ENCODE measurements at places on chromosomes 16 and 17. TPM values are rescaled to one million over a fixed set of nuclear protein-coding genes. Genes with fewer than 3 reads are reported as not detected.

DNA sequence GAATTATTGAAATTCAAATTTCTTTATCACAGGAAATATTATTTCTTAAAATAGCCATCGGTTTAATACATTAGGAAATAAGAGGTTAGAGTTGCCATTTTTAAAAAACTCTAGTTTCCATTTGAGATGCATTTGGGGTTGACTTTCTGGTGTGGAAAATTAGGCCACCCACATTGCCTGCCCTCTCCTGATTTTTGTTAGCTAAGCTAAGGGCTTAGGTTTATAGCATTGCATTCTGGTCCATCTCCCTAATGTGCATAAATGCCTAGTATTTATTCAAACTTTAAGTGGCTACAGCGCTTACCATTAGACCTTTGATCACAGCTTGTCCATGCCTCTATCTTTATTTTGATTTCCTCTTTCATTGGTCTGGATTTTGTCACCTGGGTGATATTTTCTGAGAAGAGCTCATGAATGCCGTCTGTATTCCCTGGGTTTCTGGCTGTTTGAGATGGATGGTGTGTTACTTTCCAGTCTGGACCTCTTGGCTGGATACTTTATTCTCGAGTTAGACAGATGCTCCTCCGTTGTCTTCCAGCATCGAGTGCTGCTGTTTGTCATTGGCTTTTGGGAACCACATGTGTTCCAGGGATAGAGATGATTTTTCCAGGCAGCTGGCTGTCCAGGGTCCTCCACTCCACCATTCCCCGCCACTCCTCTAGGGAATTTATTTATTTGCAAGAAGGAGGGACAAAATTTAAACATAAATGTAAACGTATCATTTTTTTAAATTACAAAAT is 120.3 kb downstream of the KATNIP start:
- no peaks in the 10 kb centered on the region for H3K27me3 ChIP-seq
- no peak for DNase-seq
- H3K4me1 ChIP-seq: no peaks in the 10 kb centered on the region
- no peaks in the 10 kb centered on the region for H3K36me3 ChIP-seq
- H3K4me3 ChIP-seq: no peak overlapping the region
- H3K27ac ChIP-seq: no peak overlapping the region

The KLHL10 gene
- 2.8 TPM for total RNA-seq

- no peak overlapping the region for H3K4me3 ChIP-seq
- no peaks in the 10 kb centered on the region for H3K36me3 ChIP-seq
- H3K27ac ChIP-seq: no peak overlapping the region
- H3K4me1 ChIP-seq: no peaks in the 10 kb centered on the region
These were observed 9.6 kb upstream of the CES1 start for GRCh38 chr16:55842369-55843104.

DNA sequence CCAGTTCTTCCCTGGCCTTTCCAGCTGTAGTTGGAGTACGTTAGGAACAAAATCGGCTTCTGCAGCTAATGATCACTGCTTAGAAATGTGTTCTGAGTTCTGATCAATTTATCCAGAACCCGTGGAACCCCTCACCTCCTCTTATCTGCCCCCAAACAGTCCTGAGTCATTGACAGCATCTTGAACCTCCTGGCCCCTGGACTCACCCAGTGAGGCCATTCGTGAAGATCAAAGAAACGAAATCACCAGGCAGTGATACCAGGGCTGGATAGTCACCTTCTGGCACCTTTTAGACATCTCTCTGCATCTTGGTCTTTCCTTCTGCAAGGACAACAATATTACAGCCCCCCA is 17.0 kb upstream of the EXOC7 start:
- H3K4me1 ChIP-seq: peaks cover 11% of the 10 kb centered on the region
- no peaks in the 10 kb centered on the region for H3K36me3 ChIP-seq
- no peak overlapping the region for H3K27ac ChIP-seq
- no peaks in the 10 kb centered on the region for H3K27me3 ChIP-seq

The CMTM2 gene
- not detected for total RNA-seq

- H3K27ac ChIP-seq: no peak overlapping the region
- peaks cover 8% of the 10 kb centered on the region for H3K4me1 ChIP-seq
- peaks cover 19% of the 10 kb centered on the region for H3K36me3 ChIP-seq
- DNase-seq: no peak
- H3K4me3 ChIP-seq: no peak overlapping the region
These were observed 37.8 kb downstream of the KLHDC4 start for GRCh38 chr16:87728026-87728425.

DNA sequence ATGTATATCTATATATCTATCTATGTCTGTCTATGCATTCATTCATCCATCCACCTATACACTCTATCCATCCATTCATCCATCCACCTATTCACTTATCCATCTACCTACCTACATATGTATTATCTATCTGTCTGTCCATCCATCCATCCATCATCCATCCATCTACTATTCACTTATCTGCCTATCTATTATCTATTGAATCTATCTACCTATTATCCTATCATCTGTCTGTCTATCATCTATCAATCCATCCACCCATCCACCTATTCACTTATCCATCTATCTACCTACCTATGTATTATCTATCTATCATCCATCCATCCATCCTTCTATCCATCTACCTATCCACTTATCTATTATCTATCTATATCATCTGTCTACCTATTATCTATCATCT is 302.3 kb downstream of the SHISA9 start:
- H3K36me3 ChIP-seq: no peaks in the 10 kb centered on the region
- no peak overlapping the region for H3K27ac ChIP-seq
- H3K27me3 ChIP-seq: no peaks in the 10 kb centered on the region
- no peak for DNase-seq

The SLC6A2 gene
- total RNA-seq: 0.33 TPM

- no peaks in the 10 kb centered on the region for H3K27me3 ChIP-seq
- no peak overlapping the region for H3K4me3 ChIP-seq
- H3K36me3 ChIP-seq: no peaks in the 10 kb centered on the region
- peaks cover 16% of the 10 kb centered on the region for H3K4me1 ChIP-seq
- no peak overlapping the region for H3K27ac ChIP-seq
These were observed 69.7 kb downstream of the NLK start for GRCh38 chr17:28112181-28112580.

DNA sequence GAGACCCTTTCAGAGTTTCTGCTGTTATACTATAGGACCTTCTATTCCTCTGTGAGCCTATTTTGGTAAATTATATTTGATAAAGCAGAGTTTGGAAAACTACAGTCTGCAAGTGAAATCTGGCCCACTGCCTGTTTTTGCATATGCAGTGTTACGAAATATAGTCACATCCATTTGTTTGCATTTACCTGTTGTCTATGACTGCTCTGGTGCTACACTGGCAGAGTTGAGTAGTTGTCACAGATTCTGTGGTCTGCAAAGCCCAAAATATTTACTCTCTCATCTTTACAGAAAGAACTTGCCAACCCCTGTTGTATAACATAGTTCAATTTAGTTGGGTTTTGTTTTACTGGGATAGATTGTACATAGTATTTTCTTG is 42.3 kb downstream of the TNRC6A start:
- no peaks in the 10 kb centered on the region for H3K27me3 ChIP-seq
- peaks cover 26% of the 10 kb centered on the region for H3K4me1 ChIP-seq
- no peak overlapping the region for H3K4me3 ChIP-seq

All from esophagus muscularis mucosa (tissue), 4 donors.